Activated CD8-positive, alpha-beta memory T cell treated with anti-CD3 and anti-CD28 coated beads for 1 hour (primary cell): ENCODE measurements at places on chromosomes 12 and 14.

DNA sequence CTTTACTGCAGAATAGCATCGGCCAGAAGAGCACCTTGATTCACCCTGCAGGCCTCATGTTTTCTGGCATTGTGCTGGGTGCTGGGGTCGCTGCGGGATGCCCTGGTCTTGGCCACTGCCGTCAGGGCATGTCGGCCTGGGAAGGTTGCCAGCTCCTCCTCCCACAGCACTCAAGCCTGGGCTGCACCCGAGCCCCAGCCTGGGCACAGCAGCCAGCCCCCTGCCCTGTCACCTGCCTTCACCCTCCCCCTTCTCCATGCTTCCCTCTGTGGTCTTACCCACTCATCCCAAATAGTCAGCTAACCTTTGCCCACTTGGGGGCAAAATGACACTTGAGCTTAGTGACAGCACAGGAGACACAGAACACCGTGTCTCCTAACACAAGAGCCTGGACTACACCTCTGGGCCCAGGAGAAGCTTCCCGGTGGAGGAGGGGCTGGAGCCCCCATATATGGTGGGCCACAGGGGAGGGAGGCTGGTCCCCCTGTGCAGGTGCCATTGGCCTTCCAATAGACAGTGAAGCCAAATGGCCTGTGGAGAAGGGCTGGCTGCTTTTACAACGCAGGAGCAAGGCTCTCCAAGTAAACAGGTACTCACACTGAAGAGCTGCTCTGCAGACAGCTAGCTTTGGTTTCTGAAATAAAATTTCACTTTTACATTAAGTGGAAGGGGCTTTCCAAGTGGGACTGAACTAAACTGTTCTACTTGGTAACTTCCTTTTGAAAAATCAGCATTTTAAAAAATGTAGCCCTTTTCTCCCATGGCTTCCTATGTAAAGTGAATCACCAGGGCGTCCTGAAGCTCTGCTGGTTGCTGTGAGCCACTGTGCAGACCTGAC lies 51.2 kb upstream of the AMN start:
- no peak for DNase-seq

DNA sequence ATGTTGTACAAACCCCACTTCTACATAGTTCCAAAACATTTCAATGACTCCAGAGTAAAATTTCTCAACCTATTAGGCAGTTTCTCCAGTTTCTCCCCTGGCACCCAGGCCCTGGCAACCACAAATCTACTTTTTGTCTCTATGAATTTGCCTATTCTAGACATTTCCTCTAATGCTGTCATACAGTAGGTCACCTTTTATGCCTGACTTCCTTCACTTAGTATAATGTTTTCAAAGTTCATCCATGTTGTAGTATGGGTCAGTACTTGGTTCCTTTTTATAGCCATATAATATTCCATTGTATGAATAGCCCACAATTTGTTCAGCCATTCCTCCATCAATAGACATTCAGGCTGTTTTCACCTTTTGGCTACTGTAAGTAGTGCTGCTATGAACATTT lies 67.0 kb downstream of the SPRING1 start:
- no peak for DNase-seq

- DNase-seq = no peak
These were observed 1.3 kb downstream of the TRIM9 start for GRCh38 chr14:51093371-51094281.

DNA sequence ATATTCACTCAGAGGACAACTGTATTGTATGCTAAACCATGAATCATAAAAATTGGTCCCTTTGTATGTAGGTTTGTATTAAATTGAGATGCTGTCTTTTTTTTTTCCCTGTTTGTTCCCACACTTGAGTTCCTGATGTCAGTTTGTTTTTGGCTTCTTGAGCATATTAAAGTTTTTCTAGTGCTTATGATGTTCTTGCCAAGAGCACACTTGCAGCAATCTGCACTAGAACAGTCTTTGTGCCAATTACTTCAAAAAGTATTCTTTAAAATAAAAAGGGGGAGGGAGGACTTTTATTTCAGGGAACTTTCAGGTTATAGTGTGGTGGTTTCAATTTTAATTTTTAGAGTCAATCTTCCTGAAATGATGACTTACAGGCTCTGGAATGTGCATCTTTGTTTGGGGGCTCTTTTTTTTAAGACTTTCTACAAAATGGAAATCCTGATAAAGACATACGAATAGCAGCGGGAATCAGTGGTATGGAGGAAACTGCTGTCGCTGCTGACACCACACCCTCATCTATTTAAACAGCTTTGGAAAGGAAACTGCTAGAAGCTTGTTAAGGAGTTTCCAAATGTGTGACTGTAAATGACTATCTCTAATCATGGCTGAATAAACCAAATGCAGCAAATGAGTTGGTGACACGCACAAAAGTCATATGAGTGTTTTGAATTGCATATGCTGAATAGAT lies 188.6 kb downstream of the EGLN3 start:
- no peak for DNase-seq

- no peak for DNase-seq
These were observed 4.1 kb downstream of the SINHCAF start for GRCh38 chr12:31321897-31322228.

DNA sequence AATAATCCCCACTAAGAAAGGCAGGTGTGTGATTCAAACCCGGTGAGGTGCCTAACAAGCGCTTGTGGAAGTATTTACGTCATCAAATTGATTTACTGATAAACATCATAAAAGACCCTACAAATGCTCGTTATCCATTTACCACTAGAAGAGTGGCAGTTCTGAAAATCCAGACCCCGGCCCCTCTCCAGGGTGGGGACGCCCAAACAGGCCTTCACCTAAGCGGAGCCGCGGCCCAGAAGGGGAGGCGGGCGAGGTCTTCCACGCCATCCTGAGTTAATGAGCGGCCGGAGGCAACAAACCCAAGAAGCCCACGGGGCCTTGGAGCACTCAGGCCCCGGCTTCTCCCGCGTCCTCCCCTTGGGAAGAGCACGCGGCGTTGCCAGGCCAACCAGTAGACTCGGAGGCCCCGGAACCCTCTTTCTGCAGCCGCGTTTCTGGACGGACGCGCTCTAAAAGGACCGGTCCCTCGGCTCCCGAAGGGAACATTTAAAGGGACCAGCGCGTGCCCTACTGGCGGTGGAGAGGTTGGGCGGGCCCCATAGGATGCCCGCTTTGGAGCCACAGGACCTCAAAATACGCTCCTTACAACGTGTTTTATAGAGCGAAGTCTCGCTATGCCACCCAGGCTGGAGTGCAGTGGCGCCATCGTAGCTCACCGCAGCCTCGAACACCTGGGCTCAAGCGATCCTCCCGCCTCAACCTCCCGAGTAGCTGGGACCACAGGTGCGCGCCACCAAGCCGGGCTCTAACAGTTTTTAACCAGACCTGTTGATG lies 3.5 kb downstream of the PTPN21 start:
- no peak for DNase-seq

- no peak for DNase-seq
These were observed 33.5 kb downstream of the A2ML1 start for GRCh38 chr12:8855891-8856290.

DNA sequence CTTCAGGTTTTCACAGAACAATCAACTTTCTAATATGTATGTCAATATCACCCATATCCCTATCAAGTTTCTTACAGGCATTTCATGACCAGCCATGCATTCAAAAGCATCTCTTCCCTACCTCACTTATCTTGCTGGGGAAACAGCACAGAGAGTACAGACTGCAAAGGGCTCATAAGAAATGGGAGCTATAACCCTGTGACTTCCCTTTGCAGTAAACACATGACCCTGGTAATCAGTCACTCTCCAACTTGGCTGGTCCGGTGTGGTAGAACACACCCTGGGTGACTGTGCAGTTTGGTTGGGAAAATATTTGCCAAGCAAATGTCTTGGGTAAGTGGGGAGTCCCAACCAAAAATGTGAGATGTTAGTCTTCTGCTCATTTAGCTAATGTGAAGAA lies 49.4 kb upstream of the TMCC3 start:
- DNase-seq = no peak

DNA sequence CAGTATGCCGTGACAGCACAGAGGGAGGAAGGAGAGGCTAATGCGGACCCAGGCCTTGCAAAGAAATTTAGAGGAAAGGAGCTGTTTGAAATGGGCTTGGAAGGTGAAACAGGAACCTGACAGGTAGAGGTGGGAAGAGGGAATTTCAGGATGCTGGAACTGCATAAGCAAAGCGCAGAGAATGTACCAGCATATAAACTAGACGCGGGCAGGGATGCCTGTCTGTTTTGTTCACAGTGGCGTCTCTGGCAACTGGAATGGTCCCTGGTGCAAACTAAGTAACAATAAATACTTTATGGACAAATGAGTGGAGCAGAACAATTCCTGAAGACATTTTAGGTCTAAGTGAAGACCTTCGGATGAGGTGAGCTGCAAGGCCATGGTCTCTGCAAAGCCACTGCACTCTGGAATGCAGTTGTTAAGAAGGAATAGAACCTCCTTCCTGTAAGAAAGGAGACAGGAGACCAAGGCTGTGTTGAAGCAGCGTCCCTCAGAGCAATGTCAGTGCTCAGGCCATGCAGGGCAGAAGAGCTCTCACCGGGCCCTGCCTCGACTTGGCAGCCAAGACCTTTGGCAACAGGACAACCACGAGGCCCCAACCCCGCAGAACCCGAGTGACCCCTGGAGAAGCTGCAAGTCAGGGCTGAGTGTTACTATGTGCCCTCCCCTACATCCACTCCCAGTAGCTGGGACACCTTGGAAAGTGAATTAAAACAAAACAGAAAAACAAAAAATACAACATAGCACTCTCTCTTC lies 42.8 kb downstream of the PITPNM2 start:
- no peak for DNase-seq

DNA sequence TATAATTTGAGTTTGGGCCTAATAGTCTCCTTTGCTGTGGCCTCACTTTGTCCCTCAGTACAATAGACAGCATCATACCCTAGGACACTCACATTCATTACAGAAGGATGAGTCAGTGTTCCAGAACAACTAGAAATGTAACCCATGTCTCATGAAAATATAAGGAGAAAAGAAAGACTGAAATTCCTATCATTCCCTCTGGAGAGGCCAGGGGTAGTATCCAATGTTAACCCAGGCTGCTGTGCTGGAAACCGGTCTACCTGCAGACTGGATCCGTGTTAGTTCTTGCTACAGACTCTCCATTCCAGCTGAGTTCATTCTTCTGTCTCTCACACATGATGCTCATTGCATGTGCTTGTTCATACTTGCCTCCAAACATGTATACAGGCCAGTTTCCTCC lies 75.8 kb upstream of the HOXC13 start:
- DNase-seq = no peak

- DNase-seq = no peak
These were observed 12.6 kb downstream of the USP44 start for GRCh38 chr12:95538656-95539055.

- DNase-seq = no peak
These were observed 90.3 kb downstream of the RPS6KA5 start for GRCh38 chr14:90970167-90970600.

DNA sequence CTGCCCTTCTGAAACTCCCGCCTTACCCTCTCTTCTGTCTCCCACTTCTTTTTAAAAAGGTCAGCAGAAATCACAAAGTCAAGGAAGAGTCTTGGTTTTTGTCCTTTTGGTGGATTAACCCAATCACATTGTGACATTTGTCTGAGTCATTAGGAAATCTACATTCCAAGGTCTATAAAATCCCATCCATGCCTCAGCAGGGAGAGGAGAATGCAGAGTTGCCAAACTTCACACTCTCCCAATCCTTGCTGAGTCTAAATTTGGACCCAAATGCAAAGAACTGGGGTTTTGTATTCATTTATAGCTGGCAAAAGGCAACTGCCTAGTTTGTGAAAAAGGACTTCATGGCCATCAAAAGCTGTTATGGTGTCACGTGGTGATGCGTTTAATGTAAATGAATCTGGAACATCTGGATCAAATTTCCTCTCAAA lies 67.9 kb downstream of the TMEM30B start:
- no peak for DNase-seq

GRCh38 chr12:27190761-27191160 lies 53.3 kb upstream of the STK38L start:
- no peak for DNase-seq

DNA sequence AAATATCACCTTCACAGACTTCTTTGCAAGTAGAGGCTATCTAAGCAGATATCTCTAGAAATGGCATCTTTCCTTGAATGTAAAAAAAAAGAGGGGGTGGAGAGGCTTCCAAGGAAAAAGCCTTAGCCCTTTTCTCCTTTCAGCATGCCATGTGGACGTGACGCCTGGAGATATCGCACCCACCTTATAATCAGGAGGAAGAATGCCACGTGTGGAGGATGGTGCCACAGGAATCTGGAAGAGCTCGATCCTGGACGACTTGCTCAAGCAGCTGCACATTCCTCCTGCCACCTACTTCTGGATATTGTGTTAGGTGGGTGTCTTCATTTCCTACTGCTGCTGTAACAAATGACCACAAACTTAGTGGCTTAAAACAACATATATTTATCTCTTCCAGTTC lies 203.6 kb downstream of the NUAK1 start:
- no peak for DNase-seq

DNA sequence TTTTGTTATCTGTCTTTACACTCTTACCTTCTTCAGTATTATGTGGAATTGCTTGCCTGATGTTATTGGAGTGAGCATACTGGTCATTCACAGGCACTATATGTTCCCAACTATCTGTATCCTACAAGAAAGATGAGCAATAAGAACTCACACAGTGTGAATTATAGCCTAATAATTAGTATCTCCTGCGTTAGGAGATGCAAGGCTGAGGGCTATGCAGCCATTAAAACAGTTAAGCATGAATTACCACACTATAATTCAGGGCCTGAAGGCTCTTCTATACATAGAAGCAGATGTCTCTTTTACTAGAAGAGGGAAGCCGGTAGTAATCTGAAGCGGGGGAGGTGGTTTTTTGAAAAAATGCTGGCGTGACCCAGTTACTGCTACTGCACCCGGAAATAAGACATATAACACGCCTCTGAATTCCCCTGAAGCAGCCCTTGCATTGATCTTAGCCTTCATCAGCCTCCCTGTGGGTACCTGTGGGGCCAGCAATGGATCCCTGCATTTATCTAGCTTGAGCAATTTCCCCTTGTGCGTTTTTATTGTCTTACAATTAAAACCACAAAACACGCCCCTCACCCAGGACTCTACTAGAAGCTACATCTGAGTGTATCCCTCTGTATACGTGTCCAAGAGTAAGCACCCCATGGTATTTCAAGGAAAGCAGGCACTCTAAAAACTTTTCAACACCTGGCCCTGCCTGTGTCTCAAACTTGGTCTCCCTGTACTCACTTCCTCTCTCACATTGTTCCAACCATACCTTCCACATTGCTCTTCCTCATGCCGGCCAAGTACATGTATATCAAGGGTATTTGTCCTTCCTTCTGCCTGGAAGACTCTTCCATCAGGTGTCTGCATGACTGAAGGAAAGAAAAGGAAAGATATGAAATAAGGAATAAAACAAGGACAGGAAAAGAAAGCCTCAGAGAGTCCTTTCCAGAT lies 210.9 kb upstream of the ARID2 start:
- DNase-seq = no peak

DNA sequence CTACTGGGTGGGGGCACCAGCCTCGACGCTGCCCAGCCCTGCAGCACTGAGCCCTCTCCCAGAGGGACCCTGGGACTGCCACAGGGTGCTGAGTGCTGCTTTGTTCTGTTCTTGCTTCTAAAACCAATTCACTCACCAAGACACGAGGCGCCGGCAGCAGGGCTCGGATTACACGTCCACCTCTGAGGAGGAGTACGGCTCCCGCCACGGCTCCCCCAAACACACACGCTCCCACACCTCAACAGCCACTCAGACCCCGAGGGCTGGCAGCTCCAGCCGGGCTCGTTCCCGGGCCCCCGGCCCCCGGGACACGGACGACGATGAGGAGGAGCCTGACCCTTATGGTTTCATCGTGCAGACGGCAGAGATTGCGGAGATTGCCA lies 24.3 kb downstream of the CEP170B start:
- no peak for DNase-seq

GRCh38 chr14:100019156-100019744 lies 46.0 kb upstream of the EVL start:
- no peak for DNase-seq

- DNase-seq = no peak
These were observed 39.3 kb upstream of the TMCC3 start for GRCh38 chr12:94689646-94690036.
